CD4-positive, alpha-beta T cell treated with Interleukin-10 for 1 hour (primary cell): ENCODE measurements at places on chromosomes 7 and 10.

- no peak for DNase-seq
Observed at GRCh38 chr7:137983323-137984008, 18.4 kb downstream of the CREB3L2 start.

- no peak for DNase-seq
Observed at GRCh38 chr7:71846160-71846559, 566.0 kb downstream of the CALN1 start.

DNA sequence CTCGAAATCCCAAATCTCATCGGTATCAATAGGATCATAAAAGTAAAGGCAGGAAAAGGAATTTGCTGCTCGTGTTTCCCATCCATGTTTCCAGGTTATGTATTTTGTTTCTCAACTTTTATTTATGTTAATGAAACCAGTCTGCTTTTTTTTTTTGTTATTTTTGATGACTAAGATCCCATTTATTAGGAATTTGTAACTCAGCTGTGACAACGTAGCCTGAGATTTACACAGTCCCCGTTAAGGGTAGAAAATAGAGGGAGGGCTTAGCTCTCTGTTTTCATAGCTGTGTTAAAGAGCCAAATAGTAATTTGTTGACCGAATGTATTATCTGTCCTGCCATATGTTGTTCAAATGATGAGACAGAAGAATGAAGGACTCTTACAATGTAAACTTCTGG lies 164.0 kb downstream of the MGMT start:
- no peak for DNase-seq

GRCh38 chr10:133033742-133034048 lies 54.0 kb upstream of the ADGRA1 start:
- no peak for DNase-seq

DNA sequence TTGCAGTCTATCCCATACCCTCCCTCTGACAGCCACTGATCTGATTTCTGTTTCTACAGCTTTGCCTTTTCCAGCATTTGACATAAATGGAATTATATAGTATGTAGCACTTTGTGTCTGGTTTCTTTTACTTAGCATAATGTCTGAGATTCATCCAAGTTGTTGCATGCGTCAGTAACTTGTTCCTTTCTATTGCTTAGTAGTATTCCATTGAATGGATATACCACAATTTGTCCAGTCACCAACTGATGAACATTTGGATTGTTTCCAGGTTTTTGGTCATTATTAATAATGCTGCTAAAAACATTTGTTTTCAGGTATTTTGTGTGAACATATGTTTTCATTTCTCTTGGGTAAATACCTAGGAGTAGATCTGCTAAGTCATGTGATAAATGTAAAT lies 6.5 kb upstream of the KIAA1549 start:
- DNase-seq = no peak

GRCh38 chr7:95794917-95795515 lies 22.7 kb downstream of the DYNC1I1 start:
- no peak for DNase-seq

GRCh38 chr10:53843736-53844362 lies 957.2 kb downstream of the PCDH15 start:
- no peak for DNase-seq

GRCh38 chr10:18607503-18608378 lies 43.6 kb downstream of the NSUN6 start:
- DNase-seq = no peak

- no peak for DNase-seq
Observed at GRCh38 chr7:73612598-73613269, 11.6 kb downstream of the MLXIPL start.

GRCh38 chr7:164882-165660 lies 27.3 kb upstream of the FAM20C start:
- no peak for DNase-seq

- no peak for DNase-seq
Observed at GRCh38 chr7:38817526-38817925, 91.5 kb downstream of the VPS41 start.

DNA sequence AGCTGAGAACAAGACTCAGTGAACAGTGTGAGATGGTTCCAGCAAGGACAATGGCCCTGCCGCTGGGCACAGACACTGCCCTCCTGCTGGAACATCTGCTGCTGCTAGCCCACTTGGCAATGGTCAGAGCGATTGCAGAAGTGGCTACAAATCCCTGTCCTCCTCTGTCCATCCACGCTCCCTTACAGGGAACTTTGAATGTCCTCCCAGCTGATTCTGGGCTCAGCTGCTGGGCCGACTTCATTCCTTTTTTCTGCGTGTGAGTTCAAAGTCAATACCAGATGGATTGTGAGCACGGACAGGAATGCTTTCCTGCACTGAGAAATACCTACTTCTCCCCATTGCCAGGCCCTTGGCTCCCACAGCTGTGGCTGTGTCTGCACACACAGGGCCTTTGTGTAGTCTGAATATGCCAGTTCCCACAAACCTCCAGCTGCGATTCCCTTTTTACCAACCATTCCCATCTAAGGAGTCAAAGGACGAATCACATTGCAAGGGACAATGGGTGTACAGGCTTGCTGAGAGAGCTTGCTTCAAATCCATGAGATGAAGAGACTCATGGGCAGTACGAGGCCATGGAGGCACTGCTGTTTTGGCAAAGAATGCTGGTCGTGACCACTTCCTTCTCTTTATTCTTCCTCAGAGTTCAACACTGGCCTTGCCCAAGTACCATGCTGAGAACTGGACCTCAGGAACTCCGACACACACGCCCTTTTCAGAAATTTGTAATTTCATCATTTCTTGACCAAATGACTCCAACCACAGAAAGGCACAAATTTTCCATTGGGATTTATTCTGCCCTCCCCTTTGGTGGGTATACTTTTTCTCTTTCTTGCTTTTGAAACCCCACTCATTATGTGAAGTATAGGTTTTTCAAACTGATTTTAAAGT lies 44.2 kb downstream of the BPGM start:
- DNase-seq = no peak

- DNase-seq = no peak
Observed at GRCh38 chr7:37068038-37068437, 343.7 kb upstream of the AOAH start.
